ENCODE measurements at places on chromosomes 12 and 14.

DNA sequence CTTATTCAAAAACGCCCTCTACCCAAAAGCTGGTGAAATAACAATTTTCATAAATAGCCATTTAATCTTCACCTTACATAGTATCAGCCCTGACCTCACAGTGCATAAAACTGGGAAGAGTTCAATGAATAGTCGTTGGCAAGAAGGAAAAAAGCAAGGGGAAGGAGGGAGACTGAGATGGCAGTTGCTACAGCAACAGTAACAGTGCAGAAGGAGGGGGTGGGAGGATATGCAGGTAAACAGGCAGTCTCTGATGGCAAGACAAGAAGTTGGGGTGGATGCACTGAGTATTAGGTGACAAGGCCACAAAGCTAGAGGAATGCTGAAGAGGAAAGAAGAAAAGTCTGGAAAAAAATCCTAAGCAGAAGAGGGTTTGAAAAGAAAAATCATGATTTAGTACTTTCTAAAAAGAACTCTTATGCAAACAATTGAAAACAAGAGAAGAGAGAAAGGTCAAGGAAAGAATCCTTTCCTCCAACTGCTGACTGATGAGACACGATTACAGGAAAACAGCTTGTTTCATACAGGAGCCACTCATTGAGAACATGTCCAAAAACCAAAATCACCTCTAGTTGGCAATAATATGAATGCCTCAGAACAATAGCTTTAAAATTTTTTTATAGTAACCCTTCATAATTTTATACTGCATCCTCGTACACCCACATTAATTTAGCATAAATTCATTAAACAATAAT is 56.0 kb downstream of the DCAF5 start:
- no peak for DNase-seq

- DNase-seq = no peak
Observed at GRCh38 chr12:992647-993046, 1.6 kb downstream of the ERC1 start.

- no peak for DNase-seq
Observed at GRCh38 chr14:93079321-93079720, 36.4 kb downstream of the ITPK1 start.

GRCh38 chr12:128942960-128943477 is 89.7 kb downstream of the GLT1D1 start:
- no peak for DNase-seq

DNA sequence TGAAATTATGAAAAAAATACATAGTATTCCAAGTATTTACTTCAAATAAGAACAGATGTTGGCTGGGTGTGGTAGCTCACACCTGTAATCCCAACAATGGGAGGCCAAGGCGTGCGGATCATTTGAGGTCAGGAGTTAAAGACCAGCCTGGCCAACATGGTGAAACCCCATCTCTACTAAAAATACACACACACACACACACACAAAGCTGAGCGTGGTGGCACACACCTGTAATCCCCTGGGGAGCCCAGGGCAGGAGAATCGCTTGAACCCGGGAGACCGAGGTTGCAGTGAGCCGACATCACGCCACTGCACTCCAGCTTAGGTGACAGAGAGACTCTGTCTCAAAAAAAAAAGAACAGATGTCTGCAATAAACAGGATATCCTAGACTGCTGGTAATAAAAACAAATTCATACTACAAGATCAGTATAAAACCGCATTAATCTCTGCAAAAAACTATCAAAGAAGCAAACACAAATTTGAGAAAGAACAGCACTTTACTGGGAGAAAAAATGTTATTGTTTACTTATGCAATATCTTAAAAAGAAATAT is 23.8 kb downstream of the EEA1 start:
- no peak for DNase-seq

- DNase-seq = no peak
Observed at GRCh38 chr12:57712701-57713100, 18.8 kb downstream of the OS9 start.

DNA sequence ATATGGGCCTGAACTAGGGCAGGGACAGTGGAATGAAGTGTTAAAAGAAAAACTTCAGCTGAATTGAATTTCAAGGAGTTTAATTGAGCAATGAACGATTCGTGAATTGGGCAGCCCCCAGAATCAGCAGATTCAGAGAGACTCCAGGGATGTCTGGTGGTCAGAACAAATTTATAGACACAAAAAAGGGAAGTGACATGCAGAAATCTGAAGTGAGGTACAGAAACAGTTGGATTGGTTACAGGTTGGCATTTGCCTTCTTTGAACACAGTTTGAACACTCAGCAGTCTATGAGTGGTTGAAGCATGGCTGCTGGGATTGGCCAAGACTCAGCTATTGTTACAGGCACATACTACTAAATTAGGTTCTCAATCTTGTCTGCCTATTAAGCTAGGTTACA is 9.7 kb upstream of the TBPL2 start:
- DNase-seq = no peak

DNA sequence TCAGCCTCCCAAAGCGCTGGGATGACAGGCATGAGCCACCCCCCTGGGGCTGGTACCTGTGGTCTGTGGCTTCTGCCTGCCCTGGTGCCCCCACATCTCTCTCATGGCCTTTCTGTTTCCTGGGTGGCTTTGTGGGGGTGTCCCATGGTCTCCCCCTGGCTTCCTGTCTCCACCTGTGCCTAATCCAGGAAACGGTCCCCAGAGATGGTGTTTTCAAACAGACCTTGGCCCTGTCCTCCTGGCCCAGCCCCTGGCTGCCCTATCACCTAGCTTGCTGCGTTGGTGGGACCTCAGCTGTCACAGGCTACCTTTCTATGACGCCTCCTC is 18.1 kb downstream of the MEG3 start:
- no peak for DNase-seq

DNA sequence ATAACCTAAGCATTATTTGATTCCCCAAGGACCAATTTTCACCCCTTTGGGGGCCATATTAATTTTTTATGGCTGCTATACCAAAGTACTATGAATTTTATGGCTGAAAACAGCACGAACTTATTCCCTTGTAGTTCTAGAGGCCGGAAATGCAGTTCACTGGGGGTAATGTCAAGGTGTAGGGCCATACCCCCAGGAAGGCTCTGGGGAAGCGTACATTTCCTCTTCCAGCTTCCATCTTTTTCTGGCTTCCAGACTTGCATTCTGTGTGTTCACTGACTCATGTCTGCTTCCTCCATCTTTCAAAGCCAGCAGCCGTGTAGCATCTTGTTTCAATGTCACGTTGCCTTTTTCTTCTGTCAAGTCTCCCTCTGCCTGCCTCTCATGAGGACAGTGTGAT is 133.5 kb downstream of the BICD1 start:
- no peak for DNase-seq

DNA sequence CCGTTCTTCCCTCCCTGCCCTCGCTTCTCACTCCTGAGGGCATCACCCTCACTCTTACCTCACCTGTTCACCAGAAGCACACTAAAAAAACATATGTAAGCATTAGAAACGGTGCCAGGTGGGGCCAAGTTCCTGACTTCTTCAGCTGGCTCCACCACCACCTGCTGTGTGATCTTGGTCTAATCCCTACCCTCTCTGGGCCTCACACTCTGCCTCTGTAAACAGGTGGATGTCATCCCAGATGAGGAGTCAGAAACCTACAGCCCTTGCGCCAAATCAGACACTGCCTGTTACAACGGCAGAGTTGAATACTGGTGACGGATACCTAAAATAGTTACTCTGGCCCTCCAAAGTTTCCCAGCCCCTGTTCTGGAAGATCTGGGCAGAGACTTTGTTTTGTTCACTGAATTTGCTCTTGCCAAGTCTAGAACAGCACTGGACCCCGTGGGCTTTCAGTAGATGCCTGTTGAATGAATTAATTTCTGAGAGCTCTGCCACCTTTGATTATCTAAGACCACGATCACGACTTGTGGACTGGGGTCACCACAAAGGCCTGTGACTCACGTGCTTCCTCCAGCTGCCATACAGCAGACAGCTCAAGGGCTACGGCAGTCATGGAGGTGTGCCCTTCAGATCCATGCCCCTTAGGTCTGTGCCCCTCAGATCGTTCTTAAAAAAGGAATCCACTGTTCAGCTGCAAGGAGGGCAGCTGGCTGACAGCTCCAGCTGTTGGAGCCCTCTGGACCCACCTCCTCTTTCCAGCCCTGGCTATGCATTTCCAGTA is 71.9 kb downstream of the GSC start:
- DNase-seq = no peak

- no peak for DNase-seq
Observed at GRCh38 chr14:74684434-74684833, 28.4 kb downstream of the AREL1 start.

DNA sequence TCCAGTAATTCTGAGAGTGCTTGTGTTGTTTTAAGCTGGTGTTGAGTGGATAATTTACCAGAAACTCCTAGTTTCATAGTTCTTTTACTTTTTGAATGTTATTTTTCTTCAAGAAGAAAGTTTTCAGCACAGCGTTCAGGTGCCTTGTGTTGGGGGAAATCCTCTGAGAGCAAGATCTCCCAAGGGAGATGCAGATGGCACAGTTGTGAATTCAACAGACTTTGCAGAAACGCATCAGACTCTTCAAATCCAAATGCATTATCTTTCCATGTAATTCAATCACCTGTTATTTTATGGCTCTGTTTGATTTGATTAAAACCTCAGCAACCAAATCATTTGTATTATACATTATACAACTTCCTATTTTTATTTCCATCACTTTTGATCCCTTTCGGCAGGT is 439.9 kb downstream of the EGLN3 start:
- DNase-seq = no peak

- no peak for DNase-seq
Observed at GRCh38 chr14:88034076-88034475, 29.1 kb downstream of the GPR65 start.

DNA sequence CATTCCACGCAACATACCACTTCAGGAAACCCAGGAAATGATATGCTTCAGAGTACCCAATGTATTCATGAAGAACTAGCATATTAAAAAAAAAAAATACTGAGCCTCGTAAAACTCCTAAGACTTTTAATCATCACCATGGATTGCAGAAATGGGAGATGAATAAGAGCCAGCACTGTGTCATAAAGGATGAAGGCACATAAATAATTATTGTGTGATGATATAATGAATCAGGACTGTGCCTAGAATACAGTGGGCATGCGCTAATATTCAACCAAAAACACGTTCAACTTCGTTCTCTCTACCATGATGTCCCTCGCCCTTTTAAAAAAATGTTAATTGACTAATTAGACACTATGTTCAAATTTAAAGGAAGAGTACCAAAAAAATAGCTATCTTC is 68.7 kb downstream of the CIT start:
- DNase-seq = no peak

- no peak for DNase-seq
Observed at GRCh38 chr14:99287269-99287942, 15.4 kb upstream of the BCL11B start.

DNA sequence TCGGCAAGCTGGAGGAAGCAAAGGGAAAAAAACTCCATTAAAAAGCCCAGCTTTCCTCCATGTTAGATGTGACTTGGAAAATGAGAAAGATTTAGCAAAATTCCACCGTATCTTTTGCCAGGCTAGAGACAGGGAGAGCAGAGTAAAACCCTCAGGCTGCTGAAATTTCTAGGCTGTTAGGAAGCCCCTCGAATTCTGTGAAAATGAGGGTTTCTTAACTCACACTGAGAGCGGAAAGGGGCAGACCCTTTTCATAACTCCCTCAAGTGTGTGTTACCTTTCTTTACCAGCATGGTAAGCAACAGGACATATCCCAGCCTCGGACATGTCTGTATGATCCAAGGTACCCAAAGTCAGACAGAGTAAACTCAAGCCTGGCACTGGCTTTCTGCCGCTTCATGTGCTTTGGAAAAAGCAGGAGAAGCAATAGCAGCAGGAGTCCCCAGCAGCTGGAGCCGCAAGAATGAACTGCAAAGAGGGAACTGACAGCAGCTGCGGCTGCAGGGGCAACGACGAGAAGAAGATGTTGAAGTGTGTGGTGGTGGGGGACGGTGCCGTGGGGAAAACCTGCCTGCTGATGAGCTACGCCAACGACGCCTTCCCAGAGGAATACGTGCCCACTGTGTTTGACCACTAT is at the start of gene RHOJ:
Gene RHOJ, plus strand, starts transcription at position 37 of the 637 bp plus-strand sequence. Its CDS starts 427 bp downstream, at position 464.
- DNase-seq = no peak

DNA sequence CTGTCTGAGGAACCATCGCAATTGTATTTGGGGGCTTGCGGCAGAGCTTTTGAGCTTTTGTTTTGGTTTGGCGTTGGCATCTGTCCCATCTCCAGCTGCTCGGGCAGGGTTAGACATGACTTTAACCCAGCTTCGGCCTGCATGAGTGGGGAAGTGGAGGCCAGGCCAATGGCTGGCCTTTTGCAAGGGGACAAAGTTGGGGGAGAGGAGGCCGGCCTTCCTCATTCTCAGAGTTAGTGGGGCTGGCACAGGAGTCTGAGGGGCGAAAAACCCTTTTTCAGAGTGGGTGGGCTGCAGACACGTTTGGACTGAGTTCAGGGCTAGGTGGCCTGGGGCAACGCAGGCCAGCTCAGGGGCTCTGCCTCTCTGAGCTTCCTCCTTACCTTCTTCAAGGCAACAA is 5.2 kb downstream of the KRT82 start:
- DNase-seq = no peak

GRCh38 chr14:104437703-104438102 is 141.9 kb upstream of the C14orf180 start:
- DNase-seq = no peak

DNA sequence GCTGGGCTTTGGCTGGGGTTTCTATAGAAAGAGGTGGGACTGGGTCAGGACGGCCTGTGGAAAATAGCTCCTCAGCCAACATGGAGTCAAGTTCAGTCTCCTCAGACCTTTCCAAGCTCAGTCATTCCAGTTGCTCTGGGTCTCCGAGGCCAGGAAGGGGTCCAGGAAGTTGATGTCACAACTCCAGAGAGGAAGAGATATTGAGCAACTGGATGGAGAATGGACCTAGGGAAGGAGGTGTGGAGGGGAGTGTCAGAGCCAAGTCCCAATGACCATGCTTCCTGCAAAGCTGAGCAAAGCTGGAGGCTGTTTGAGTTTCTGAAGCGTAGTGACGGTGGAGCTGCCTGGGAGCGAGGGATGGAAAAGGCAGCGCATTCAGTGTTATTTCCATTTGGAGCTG is 86.1 kb downstream of the SLC24A4 start:
- DNase-seq = no peak

DNA sequence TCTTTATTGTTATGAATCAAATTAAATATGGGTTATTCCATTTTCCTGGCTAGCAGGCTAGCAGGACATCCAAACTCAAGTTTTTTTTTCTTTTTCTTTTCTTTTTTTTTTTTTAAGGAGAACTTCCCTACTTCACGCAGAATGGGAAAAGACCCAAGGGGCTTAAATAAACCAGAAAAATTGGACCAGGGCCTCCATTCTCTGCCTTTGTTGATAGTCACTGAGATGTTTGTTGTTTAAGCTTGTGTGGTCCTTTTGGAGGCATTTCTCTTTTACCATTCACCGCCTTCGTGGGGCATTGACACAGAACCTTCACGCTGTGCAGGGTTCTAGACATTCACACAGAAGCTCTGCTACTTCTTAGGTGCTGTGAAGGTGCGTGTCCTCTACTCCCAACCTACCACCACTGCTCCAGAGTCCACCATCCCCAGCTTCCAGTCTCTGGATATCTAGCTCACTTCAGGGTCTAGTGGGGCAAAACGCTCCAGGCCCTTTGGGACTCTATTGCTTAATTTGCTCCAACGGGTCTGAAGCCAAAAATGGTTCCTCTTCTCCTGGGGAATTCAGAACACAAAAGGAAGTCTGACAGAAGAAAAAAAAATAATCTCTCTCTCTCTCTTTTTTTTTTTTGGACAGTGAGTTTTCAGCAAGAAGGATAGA is 301.3 kb downstream of the AEBP2 start:
- no peak for DNase-seq
